ENCODE measurements at places on chromosomes 1 and 21. TPM values are rescaled to one million over a fixed set of nuclear protein-coding genes. Genes with fewer than 3 reads are reported as not detected.

The RUSC1 gene
- total RNA-seq = 16.1 TPM

The DAB1 gene
- total RNA-seq = not detected

The CYYR1 gene
- under 0.01 TPM for total RNA-seq

The RGS1 gene
- total RNA-seq = under 0.01 TPM

The RNU1-1 gene
- total RNA-seq = under 0.01 TPM

The BTF3L4 gene
- total RNA-seq = 63.6 TPM

The C1orf94 gene
- not detected for total RNA-seq

The TNFSF4 gene
- total RNA-seq = 2.3 TPM
